NCI-H1105 treated with DMSO at 0.1 percent for 48 hours (cell line): ENCODE measurements at places on chromosomes 12 and 14.

DNA sequence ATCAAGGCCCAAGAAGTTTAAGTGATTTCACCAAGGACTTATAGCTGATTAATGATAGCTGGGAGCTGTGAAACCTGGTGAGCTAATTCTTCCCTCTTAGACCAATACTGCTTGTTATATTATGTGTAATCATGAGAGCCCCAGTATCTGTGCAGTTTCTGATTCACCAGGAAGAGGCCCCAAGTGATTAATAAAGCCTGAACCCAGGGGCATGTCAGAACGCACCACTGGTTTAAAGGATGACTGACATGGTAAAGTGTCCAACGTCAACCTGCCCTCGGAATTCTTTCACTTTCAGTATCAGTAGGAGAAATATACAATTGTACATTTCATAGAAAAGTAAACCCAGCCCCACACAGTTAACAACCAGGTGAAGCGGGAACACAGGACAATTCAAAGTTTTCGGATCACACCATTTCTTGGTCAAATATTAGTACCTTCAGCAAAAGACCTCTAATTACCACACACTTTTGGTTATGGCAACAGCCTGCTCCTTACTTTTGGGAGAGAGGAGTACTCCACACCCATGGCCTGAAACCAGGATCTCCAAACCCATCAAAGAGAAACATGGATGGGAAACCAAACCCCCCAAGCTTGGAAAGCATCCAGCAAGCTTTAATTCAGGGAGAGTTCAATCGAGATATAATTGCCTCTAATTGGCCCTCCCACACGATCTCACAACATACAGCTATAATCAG lies 28.5 kb downstream of the TMCC3 start:
- peak; percentile 71 for DNase-seq

DNA sequence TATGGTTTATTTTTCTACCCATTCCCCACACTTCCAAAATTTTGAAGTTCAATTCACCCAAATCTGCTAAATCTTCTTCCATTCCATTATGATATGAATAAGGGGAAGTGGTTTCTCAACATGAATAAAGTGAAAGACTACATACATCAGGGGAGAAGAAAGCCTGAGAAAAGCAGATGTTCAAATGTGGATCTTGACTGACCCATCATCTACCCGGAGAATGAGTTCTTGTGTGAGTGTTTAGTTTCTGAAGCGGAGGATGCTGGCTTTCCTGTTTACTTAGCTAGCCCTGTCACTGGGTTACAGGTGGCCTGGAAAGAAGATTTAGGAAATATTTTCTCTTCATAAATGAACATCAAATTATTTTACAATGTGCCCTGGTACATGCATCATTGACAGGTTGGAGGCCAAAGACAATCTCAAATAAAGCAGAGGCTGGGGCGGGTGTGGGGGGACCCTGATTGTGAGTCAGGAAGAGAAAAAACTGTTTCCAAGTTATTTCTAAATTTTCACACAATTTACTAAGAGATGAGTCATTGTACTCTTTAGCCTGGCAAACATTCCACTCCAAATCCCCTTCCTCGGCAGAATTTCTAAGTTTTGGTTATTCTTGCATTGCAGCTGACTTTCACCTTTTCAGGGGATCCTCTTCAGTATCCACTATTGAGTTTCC lies 135.6 kb downstream of the SLC25A21 start:
- no peak for DNase-seq

DNA sequence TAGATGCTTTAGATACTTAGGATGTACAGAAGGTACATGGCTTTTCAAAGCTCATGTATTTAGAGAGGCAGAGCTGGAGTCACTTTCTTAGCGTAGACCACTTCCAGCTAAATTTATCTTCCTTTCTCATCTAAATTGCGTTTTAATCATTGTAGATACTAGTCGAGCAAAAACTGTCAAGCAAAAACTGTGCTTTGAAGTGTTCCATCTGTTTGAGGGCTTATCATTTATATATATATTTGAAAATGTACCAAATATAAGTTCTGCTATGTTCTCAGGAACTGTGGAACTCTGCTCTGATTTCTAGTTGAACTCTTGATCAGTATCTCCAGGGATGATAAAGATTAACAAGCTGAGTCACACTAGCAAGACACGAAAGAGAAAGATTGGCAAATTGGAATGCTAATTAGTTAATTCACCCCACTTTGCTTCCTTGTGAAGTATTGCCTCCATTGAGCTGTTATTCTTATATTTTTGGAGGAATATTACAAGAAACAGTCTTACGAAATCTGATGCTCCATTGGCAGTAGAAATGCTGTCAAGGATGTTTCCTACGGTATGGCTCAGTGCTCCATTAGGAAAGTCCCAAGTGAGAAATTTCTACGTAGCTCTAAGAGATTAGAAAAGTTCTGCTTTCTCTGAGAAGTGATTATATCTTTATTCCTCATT lies 310.7 kb downstream of the AEBP2 start:
- no peak for DNase-seq

GRCh38 chr14:65628664-65629063 lies 216.1 kb downstream of the FUT8 start:
- no peak for DNase-seq

- peak; percentile 55 for DNase-seq
Measured at GRCh38 chr12:56488041-56488955, at the start of gene GLS2. GLS2 (minus strand) TSS chr12:56488161; CDS start chr12:56488118, 43 bp downstream.

GRCh38 chr12:120468325-120468820 lies 1.2 kb downstream of the SRSF9 start:
- DNase-seq = no peak

GRCh38 chr12:617304-617915 lies 45.8 kb downstream of the NINJ2 start:
- no peak for DNase-seq

- DNase-seq = no peak
Measured at GRCh38 chr12:107545737-107546353, 139.8 kb upstream of the PWP1 start.
